ENCODE measurements at places on chromosomes 11 and 22.

- no peak for DNase-seq
Observed at GRCh38 chr22:50101870-50102565, 12.2 kb downstream of the MOV10L1 start.

DNA sequence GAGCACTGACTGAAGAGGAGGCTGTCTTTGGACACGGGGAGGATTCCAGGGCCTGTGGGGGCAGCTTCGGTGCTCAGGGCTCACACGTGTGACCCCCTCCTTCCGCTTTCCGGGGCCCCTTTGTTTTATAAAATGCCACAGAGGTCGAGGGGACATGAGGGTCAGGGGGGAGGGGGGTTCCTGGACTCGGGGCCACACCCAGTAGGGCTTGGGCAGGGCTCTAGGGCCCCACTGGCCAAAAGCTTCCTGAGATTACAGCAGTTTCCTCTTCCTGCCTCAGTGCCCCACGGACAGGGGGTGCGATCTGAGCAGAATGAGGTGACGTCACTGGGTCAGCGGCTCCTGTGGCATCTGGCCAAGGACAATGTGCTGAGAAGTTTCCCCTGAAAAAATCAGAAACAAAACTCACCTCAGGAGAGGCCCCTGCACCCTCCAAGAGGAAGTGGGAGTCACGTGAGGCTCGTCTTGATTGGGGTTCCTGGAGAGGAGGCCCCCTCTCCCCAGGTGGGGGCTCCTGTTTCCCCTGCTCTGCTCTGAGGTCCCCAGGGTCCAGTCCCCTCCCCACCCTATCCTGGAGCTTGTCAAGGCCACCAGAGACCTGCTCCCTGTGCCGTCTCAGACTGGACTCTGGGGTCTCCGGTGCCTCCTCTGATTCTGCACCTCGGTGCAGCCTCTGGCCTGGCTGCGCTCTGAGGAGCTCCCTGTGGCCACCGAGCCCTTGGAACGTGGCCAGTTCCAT, 6.4 kb upstream of the IFITM3 start:
- DNase-seq = no peak

- no peak for DNase-seq
Observed at GRCh38 chr11:58301576-58301975, 33.5 kb upstream of the OR10W1 start.

GRCh38 chr11:122853971-122854446, 15.7 kb downstream of the CRTAM start:
- peak; percentile 59 for DNase-seq

DNA sequence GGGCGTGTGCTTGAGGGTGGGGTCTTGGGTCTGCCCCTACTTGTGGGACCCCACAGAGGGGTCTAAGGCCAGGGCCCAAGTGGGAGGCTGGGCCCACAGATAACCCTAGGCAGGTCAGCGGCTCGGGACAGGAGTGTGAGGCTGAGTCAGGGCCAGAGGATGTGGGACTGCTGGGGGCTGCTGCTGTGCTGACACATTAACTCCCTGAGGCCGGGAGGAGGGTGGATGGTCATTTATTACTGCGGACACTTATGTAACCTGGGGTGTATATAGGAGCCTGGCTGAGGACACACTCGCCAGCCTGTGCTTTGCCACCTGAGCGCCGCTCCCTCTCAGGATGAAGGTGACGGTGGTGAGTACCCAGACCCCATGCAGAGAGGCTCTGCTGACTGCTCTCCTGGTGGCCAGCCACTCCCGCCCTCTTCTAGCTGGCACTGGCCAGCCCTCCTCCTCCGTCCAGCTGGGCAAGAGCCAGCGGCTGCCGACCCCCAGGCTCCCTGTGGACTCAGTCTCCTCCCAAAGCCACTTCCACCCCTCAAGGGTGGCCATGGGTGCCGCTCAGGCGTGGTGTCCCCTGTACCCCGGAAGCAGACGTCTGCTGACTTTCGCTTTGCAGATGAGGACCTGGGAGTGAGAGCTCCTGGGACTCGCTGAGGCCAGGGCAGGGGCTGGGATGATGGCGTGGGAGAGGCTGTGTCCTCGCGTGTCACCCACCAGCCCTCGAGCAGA, at the start of gene MIOX:
TSS of gene MIOX (plus strand) at position 299 of the 729 bp plus-strand sequence. CDS start at position 338, 39 bp downstream.
- no peak for DNase-seq

DNA sequence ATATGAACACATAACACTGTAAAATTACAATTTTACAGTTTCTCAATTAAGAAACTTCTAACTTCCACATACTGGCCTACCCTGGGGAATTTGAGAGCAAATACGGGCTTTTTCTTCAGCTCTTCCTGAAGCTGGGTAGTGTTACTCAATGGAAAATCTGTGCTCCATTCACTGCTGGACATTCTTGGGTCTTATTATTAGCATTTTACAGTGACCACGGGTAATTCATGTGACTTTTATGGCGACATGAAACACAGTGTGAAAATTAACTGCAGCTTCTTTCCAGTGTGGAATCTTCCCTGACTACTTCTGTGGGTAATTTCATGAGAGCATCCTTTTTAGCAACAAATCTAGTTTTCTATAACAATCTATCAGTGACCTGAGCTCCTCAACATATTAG, 423.7 kb upstream of the ANO5 start:
- no peak for DNase-seq

GRCh38 chr11:14746857-14747395, 103.3 kb downstream of the PDE3B start:
- DNase-seq = no peak

- DNase-seq = no peak
Observed at GRCh38 chr11:1619449-1619848, 2.5 kb downstream of the KRTAP5-4 start.

DNA sequence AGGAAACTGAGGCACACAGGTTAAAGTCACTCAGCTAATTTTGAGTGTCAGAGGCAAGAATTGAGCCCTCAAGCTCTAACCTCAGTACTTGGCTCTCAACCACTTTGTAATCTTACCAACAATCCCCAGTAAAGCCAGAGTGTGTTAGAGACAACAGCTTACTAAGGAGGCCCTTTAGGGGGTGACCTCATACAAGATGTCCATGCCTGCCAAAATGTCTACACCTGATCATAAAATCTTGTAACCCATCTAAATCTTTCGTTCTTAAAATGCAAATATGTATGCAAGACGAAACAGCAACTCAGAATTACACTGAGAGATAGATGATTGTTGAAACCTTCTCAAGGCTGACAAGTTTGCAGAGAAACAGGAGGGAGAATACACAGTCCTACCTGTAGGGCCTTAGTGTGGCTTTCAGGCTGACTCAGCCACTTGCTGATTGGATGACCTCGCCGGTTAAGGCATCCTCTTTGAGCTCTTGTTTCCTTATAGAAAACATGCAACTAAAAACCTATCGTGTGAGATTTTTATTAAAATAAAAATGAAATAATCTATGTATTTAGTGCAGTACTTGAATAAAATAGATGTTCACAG, 143.2 kb downstream of the OPCML start:
- DNase-seq = no peak

GRCh38 chr22:24400034-24400725, 27.2 kb upstream of the ADORA2A start:
- DNase-seq = no peak

- DNase-seq = no peak
Observed at GRCh38 chr22:35089139-35089538, 23.2 kb downstream of the ISX start.

GRCh38 chr22:43992331-43992821, 31.7 kb upstream of the PARVB start:
- DNase-seq = no peak

DNA sequence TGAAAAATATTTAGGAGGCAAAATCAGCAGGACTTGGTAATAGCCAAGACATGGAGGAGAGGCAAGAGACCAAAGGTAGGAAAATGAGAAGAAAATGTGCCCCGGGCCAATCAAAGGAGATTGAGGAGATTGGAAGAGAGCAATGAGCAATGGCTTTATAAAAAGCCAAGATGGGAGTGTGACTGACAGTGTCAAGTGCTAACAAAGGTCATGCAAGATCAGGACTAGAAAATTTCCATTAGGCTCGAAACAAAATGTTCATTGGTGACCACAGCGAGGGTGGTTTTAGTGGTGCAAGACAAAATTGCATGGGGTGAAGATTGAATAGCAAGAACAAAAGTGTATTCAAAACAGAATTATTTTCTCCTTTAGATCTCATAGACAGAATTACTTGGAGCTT, 45.2 kb upstream of the TBCEL start:
- no peak for DNase-seq

DNA sequence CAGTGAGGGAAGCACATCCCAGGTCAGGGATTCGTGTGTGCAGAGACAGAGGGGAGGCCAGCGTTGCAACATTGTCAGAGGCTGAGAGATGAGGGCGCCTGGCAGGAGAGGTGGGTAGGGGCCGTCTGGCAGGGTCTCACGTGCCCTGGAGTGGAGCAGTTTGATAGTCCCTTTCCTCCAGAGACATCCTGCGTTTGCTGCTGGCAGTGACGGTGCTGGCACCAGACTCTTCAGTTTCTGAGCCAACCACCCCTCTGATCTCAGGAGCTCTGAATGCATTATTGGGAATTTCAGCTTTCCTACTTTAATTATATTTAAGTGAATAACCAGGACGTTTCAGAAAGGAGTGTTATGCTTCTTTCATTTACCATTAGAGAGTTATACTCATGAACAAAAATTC, 136.5 kb downstream of the WNT7B start:
- DNase-seq = no peak

GRCh38 chr11:35893796-35894475, 49.9 kb upstream of the LDLRAD3 start:
- no peak for DNase-seq

GRCh38 chr11:75996523-75997442, 181.8 kb downstream of the UVRAG start:
- no peak for DNase-seq

- no peak for DNase-seq
Observed at GRCh38 chr11:104934594-104934993, 33.8 kb downstream of the CASP4 start.

GRCh38 chr11:109075976-109076375, 346.0 kb upstream of the C11orf87 start:
- DNase-seq = no peak

DNA sequence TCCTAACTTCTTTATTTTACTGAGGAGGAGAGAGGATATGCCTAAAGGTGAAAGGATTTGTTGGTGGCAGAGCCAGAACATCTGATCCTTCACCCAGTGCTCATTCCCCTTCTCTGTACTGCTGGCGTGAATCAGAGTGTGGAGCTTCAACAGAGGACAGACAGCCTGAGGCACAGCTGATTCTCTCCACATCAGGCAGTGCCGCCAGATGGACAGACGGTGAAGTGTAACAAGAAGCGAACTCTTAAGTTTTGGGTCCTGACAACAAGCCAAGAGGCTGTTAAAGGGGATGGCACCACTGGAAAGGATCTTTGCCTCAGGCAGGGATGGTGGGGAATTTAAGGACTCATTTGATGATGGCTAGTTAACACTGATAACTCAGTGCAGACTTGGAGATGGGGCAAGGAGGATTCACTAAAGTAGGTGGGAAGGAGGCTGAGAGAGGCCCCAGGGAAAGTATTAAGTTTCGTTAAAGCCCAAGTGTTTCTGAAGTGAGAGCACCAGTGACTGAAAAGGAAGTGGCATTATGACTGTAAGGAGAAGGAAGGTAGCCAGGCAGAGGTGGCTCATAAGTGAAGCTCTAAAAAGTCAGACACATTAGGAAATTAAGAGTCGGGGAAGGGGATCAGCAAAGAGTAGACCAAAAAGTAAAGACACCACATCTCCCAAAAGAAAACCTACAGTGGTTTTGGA, 81.3 kb downstream of the CLPB start:
- DNase-seq = no peak

All from NCI-H2081 treated with DMSO at 0.1 percent for 48 hours (cell line).